ENCODE measurements at places on chromosomes 16 and 17. TPM values are rescaled to one million over a fixed set of nuclear protein-coding genes. Genes with fewer than 3 reads are reported as not detected.

The SUMO2 gene
- 98.9 TPM for total RNA-seq

The KDM6B gene
- total RNA-seq = 3.9 TPM

The CLEC3A gene
- total RNA-seq = not detected

The C17orf100 gene
- 0.23 TPM for total RNA-seq

The CCL2 gene
- total RNA-seq = not detected

The CARD14 gene
- total RNA-seq = 0.62 TPM

The KRTAP1-1 gene
- total RNA-seq = not detected

Data from hair follicular keratinocyte (primary cell).